Daoy (cell line): ENCODE measurements at places on chromosomes 3 and 15. TPM values are rescaled to one million over a fixed set of nuclear protein-coding genes. Genes with fewer than 3 reads are reported as not detected.
A peak's percentile ranks its signal among the peaks of the same experiment; 100 is the strongest.

- DNase-seq: peak; percentile 29
These were observed 4.3 kb downstream of the EPHB1 start for GRCh38 chr3:134799393-134799792.

DNA sequence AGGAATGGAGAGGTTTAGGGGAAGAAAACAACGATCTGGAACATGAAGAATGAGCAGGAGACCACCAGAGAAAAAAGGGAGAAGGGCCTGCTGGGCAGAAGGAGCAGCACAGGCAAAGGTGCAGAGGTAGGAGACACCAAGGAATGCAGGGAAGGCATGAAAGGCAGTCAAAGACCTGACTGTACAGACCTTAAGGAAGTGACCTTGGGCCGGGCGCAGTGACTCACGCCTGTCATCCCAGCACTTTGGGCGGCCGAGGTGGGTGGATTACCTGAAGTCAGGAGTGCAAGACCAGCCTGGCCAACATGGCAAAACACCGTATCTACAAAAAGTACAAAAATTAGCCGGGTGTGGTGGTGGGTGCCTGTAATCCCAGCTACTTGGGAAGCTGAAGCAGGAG lies 157.7 kb upstream of the ATP10A start:
- DNase-seq: no peak

GRCh38 chr3:48548126-48548525 lies 8.5 kb downstream of the PFKFB4 start:
- no peak for DNase-seq

DNA sequence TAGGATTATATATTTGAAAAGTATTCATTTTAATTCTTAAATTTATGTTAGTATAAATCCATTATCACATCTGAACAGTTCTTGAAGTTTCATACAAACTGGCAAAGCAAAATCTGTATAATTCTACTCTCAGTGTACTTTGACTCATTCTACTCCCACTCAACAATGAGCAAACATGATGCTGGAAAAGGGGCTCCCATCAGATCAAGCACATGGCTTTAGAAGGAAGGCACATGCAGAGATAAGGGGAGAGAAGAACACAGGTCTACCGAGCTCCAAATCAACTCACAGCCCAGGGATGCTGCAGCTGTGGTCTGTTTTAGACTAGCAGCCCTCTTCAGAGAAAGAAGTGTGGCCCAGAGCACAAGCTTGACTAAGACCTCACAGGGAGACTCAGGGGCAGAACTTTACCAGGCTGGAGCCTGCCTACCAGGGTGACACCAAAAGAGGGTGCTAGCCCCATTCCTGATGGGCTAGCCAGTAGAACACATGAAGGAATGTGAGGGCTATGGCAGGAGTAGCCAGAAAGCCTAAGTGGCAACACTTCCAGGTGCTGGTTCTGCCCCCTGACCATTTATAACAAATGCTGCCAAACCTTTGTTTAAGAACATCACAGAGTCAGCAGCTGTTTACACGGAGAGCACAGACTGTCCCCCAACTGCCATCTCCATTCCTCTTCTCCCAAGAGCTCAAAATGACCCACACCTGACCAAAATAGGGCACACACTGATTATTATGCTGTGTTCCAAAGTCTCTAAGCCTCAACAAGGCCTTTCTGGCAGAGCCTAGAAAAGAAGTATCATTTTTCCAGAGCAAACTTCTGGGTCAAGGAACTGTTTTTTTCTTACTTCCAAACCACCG lies 19.5 kb downstream of the SEC22C start:
- DNase-seq: no peak

- no peak for DNase-seq
These were observed 64.1 kb downstream of the RSL24D1 start for GRCh38 chr15:55132672-55133071.

DNA sequence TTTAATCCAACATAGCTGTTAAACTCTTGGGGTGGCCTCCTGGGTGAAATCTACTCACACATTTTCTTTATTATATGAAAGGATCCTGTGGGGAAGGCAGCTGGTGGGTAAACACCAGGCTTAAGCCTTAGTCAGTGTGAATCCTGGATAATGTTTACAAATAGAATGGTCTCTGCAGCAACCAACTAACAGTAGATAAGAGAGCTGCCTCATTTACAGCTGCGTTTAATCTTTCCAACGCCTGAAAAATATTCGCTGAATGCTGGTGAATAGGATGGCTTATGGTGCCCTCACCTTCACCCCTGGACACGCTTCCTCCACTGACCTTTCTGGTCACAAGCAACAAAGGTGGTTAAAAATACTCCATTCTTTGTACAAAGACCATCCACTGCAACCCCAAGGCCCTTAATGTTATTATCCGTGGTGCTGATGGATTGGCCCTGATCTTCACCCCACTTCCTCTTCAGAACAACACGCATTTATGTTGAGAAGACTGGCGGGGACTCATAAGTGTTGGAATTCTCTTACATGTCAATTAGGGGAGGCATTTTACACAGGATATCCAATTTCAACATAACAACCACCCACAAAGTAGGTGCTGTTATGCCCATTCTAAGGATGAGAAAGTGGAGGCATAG lies 120.0 kb upstream of the FRMD4B start:
- peak; percentile 19 for DNase-seq

- no peak for DNase-seq
These were observed 6.2 kb upstream of the PAK6 start for GRCh38 chr15:40232625-40233070.

DNA sequence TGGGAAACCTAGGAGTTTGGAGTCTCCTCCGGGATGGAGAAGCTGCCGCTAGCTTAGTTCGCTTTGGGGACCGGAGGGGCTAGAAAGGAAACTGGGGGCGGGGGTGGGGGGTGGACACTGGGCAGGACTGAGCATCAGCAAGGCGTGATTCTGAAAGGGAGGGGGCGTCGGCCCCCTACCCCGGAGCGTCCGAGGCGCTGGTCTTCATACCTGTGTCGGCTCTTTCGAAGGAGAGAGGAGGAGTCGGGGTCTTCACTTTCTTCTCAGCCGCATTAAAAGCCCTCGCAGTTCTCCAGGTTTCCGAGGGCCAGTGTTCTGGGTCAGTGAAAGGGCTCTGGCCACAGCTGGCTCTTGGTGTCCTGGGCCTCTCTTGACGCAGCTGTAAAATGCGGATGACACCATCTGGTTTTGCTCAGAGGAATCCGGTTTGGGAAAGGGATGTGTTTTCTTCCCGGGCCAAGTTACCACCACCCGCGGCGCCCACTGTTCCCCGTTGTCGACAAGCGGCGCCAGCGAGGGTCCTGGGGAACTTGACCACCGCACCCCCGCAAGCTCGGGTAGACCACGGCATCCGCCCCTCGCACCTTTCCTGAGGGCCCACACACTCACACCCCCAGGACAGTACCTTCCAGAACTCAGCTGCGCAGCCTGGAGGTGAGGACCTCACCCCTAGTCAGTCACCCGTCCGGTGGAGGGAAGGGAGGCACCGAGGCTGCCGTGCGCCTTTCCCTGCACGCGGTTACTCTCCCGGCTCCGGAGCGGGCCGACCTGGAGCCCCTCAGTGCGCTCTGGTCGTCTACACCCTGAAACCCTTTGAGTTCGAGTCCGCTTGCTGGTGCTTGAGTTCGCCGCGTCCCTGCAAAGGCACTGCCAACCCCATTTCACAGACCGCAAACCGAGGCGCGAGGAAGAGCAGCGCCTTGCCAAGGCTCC lies 660 bp downstream of the CCK start:
- DNase-seq: no peak

GRCh38 chr15:82647835-82648256 lies 683 bp upstream of the CPEB1 start:
- DNase-seq: peak; percentile 56

DNA sequence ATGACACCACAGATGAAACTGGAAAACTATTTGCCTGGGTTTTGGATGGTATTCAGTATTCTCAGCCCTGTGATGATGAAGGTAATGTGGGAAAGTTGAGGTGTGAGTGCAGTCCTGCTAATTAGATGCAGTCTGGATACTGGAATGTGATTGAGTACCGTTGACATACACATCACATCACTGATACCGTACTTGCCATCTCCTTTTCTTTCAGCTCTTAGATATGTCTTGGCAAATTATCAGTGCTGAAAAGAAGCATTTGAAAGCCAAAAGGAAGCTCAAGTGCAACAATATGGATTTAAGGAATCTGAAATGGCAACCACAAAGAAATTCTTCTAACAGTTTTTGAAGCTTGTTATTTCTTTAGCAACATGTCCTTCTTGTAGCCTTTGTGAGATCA lies 381.4 kb upstream of the TGFBR2 start:
- no peak for DNase-seq

DNA sequence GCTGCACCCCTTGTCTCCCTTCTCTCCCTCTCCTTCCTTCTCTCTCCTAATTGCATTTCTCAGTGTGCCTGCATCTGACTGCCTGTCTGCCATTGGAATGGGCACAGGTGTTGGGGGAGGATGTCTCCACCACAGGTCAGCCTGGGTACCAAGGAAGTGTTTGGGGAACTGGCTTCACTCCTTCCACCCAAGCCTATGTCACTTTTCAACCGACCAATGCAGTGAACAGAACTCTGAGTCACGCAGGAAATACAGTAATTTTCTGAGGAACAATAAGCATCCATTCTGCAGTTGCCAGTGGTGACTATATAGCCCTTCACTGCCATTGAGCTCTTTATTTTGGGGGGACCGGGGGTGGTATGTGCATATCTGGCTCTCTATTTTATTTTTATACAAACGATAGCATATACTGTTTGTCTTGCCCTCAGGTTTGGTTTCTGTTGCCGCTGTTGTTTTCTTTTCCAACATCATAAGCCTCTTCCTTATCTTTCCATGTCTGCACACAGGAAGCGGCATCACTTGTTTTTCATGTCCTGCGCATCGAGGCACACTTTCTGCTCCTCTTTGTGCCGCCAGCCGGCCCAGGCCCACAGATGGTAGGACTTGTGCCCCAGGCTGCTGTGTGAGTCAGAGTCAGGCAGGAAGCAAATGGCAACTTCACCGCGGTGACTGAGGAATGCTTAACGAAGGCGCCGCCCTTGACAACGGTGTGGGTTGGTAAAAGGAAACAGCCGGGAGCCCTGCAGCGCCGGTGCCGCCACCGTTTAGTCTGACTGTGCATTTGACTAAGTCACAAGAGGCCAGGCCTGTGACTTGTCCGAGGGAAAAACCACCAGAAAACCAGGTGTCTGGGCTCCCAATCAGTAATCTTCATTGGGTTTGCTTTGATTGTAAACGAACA lies 21.1 kb upstream of the CDCP1 start:
- DNase-seq: peak; percentile 98

- no peak for DNase-seq
These were observed 280.3 kb downstream of the ZPLD1 start for GRCh38 chr3:102715030-102715697.

- DNase-seq: no peak
These were observed 2.0 kb downstream of the SLC22A14 start for GRCh38 chr3:38283810-38284755.

GRCh38 chr3:150357140-150357539 lies 51.0 kb upstream of the TSC22D2 start:
- DNase-seq: no peak

GRCh38 chr3:140854961-140855360 lies 86.7 kb upstream of the SLC25A36 start:
- DNase-seq: no peak

DNA sequence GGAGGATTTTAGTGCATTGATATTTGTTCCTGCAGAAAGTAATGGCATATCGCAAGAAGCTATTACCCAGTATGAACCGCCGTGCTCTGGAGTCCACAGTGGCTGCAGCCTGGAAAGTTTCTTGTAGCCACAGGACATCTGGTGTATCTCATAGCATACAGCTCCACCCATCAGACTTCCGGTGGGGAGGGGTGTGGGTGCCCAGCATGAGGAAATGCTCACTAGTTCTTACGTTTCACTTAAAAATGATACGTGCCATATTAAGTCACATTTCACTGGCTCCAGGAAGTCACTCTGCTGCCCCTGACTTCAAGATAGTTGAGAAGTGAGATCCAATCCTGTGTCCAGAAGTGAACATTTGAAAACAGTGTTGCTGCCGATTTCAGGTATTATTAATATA lies 990.4 kb downstream of the GBE1 start:
- DNase-seq: peak; percentile 58

DNA sequence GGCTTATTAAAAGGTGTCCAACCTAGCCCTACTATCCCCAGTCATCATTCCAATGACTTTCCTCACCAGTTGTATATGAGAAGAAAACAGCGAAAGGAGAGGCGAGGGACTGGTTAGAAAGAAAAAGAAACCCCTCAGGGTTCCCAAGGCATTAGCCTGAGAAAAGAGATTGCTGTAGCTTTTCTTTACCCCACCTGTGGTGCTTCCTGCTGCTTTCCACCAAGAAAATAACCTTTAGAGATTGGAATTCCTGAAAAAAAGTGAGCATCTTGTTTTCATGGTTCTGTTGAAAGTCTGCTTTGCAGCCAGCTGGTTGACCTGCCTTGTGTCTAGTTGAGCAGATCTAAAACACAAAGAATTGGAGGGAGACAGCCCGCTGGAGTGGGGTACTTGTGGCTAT lies 196.4 kb downstream of the CADPS start:
- no peak for DNase-seq

DNA sequence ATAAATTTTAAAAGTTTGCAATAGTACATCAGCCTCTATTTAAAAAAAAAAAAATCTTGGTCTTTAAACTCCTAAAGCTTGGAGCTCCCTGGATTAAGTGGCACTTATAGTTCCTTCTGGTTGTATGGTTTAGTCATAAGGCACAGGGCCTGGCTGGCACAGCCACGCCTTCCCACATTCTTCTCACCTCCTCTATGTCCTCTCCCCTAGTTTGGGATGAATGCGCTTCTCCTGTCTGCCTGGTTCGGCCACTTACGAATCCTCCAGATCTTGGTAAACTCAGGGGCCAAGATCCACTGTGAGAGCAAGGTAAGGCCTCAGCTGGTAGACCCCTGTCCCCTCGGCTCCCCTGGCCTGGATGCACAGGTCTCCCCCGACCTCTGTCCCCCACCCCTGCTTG lies 10.0 kb downstream of the ANKDD1A start:
- no peak for DNase-seq

DNA sequence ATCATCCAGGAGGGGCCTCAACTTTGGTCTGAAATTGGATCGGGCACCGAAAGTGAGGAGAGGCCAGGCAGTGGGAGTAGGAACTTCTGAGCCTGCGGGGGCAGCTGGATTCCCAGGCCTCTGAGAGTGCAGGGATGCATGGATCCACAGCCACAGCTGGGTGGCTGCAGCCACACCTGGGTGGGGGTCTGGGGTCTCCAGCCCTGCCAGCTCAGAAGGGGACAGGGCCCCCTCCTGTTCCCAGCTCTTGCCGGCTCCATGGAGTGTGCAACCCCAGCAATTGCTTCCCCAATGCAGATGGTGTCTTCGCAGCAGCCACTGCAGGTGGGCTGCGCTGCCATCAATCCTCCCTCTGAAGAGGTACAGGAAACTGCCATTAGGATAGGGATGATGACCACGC lies 123.7 kb downstream of the BCHE start:
- no peak for DNase-seq

The SLC2A2 gene
- not detected in 2 replicates for total RNA-seq

The SRGAP3 gene
- total RNA-seq: 1.9 and 5.0 TPM in 2 replicates

The TMCO5A gene
- not detected in 2 replicates for total RNA-seq

The MASP1 gene
- total RNA-seq: not detected in 2 replicates
